T-helper 17 cell (primary cell): ENCODE measurements at places on chromosomes 11 and 22. TPM values are rescaled to one million over a fixed set of nuclear protein-coding genes. Genes with fewer than 3 reads are reported as not detected.

Gene LRRC4C
- not detected for total RNA-seq

Gene HTR3B
- total RNA-seq = not detected

Gene UBQLN3
- 0.20 TPM for total RNA-seq

DNA sequence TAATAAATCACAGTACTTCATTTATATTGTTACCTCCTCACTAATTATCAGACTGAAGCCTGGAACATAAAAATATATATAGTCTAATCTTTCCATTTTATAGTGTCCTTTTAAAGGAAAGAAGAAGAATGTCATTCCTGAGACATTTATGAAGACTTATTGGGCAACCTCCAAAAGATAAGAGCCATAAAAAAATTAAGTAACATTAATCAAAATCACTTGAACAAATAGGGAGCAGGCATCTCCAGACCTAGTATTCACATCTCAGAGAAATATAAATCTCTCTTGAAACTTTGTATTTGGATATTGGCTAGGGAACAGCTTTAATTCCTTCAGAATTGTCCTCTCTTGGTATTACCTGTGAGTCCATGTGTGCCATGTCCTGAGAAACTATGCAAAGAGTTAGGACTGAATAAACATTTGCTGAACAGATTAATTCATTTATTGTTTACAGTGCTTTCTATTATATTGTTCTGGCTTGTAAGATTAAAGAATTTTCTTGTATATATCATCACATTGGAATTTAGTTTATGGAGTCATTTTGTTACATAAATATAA, 530.5 kb upstream of the LRRC4C start:
- DNase-seq = no peak

DNA sequence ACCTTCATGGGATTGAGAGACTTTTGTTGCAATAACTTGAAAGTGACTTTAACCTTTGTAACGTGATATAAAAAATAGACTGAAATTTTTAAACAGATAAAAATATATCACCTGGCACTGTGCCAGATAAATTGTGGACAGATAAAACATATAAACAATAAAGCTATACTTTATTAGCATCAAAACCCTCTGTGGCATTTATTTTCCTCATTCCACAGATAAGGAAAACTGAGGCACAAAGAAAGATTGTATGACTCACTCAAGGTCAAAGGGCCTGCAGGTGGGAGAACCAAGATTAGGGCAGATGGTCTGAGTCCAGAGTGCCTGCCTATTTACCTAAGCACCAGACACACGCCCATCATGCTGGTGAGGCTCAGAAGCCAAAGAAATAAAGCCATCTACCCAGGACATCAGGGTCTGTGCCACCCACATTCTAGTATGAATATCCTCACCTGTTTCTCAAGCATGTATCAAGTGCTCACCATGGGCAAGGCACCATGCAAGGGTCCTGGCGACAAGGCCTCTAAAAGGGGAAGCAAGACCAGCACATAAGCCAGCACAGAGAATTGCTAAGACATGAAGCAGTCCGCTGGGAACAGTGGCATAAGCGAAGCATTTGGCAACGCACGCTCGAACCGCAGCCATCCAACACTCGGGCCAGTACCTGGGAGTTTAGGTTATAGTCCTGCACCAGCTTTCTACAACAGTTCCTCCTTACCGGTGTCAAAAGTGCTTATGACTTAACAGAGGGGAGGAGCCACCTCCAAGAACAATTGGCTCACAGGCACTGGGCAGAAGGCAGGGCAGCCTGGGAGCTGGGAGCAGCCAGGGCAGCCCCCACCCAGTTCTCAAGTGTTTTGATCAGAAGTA, 17.6 kb downstream of the MYH9 start:
- no peak for DNase-seq

DNA sequence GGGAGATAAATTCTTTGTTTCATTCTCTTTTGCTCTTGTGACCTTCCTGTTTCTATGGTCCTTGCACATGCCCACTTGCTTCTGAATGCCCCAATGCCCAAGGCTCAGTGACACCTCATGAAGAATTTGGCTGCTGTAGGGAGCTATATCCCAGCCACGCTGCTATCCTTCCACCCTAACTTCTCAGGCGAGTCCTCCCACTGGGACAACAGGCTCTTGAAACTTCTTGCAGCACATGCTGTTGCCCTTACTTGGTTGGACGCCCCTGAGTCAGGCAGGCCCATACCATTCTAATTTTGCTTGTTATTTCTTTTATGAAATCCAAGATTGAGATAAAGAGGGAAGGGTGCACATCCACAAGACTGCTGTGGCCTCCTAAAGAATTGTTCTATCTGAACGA, 57.6 kb upstream of the BLID start:
- no peak for DNase-seq

DNA sequence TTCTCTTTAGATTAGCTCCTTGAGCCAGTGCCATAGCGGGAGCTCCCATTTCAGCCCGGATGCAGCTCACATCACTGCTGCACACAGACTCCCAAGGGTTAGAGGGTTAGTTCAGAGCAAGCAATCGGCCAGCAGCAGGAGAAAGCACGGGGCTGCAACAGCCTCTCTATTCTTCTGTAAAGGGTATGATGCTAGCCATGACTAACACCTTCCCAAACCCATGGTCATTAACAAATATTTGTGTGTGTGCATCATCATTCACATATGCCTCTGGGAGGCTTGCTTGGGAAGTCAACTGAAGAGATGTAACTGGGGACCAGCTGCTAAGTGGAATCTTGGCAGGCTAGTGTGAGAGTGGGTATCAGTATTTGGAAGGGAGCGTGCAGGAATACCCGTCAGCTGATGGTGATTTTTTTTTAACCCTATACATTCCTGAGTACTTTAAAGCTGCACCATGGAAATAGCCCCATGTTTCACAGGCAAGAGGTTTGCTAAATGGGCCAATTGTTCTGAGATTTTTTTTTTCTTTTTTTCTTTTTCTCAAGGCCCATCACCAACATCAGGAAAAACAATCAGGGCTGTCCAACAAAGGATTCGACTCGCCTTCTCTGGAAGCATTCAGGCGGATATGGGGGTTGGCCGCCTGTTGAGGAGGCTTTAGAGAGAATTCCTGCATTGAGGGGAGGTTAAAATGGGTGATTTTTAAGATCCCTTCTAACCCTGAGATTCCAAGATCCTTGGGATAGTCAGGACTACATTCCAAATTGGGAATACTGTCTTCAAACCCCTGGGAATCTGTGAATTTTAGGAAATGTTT, 33.2 kb upstream of the CCDC89 start:
- DNase-seq = no peak

DNA sequence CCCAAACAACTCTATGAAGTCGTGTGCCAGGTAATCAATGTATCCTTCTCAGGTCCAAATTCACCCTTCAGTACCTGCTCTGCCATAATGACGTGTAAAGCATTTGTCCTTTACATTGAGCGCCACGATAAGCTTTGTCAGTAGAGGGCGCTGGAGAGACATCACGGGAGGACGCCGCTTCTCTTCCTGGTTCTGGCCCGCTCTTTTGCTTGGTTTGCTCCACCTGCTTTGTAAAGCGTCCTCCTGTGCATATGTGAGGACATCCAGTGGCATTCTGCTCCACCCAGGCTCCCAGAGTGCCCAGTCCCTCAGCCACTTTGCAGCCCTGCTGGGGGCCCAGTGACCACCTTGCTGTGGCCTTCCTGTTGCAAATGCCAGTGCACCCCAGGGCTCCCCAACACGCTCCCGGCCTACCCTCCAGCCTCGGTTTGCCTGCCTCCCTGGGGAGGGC, 61.1 kb downstream of the WT1 start:
- no peak for DNase-seq

GRCh38 chr11:60870276-60870675, 2.9 kb downstream of the ZP1 start:
- DNase-seq = no peak
